Stimulated activated CD8-positive, alpha-beta memory T cell treated with anti-CD3 and anti-CD28 coated beads, Interleukin-4, amount 100 ng/mL, for 1 hour (primary cell): ENCODE measurements at places on chromosomes 7 and 10.

- DNase-seq: no peak
Measured at GRCh38 chr7:16960337-16960965, 78.7 kb upstream of the AGR3 start.

- no peak for DNase-seq
Measured at GRCh38 chr7:144759653-144760052, 76.2 kb downstream of the TPK1 start.

DNA sequence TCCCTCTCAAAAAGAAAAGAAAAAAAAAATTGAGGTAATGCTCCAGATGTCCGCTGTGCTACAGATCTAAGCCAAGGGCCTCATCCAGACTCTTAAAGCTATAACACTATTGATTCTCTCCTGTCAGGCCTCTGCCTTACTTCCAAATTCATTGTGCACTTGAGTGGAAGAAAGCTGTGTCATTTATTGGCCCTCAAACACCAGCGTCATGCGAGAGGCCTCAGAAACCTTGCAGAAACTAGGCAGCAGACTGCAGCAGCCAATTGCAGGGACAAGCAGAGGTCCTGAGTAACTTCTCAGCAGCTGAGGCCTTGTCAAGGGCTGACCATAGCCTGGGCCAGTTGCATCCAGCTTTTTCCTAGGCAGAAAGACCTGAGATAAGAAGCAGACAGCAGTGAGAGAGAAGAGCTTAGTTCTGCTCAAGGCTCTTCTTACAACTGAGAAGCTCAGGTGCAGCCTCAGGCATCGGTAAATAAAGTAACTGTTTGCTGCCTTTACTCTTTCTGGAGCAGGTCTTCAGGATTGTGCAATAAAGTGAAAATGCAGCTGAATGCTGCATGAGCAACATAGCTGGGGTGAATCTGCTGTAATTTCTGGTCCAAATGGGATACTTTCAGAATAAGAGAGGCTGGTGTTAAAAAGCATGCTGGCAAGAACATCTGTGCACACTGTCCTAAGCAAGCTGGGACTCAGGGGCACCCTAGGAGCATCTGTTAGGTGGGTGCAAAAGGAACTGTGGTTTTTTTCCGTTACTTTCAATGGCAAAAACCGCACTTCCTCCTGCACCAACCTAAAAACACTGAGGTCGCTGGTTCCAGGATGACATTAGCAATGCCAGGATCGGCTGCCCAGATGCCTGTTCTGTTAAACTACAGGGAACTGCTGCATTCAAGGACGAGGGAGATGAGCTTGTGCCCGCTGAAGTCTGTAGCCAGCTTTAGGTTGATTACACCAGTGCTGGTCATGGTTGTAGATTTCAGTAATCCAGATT lies 181.8 kb upstream of the PFKP start:
- DNase-seq: no peak

- DNase-seq: no peak
Measured at GRCh38 chr7:18684916-18685315, 189.4 kb downstream of the HDAC9 start.

DNA sequence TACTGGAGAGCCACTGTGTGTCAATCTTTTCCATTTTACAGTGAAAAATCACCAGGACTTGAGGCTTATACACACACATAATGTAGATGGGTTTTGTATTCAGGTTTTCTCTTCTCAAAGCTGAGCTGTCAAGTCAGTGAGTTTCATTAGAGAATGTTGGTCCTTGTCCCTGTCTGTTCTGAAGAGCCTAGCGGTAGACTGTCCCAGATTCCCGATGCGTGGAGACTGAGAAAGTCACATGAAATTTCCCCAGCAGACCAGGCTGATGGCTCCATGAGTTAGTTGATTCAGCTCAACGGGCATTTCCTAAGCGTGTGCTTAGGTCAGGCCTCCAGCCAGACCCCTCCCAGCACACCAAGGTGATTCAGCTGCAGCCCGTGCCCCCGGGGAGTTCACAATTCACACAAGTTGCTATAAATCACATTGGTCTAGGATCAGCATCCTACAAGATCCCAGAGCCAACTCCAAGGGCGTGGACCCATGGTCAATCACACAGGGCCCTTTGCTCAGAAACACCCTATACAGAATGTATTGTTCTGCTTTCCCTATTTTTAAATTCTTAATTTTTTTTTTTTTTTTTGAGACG lies 17.2 kb downstream of the CHST15 start:
- no peak for DNase-seq

- no peak for DNase-seq
Measured at GRCh38 chr10:114195079-114195478, 15.9 kb downstream of the TDRD1 start.

- DNase-seq: no peak
Measured at GRCh38 chr10:62803724-62804355, 680 bp upstream of the ADO start.

DNA sequence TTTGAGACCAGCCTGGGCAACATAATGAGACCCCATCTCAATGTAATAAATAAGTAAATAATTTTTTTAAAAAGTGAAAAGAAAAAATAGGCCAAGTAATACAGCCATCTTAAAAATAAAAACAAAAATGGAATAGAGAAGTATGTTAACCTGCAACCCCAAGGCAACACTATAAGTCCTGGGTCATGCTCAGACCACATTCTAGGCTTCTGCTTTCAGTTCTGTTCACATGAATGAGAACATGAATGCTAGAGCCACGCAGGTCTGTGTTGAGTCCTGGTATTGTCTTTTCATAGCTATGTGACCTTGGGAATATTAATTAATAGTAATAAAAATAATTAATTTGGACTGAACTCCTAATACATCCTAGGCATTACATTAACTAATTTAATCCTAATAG lies 284.0 kb downstream of the AUTS2 start:
- DNase-seq: no peak

DNA sequence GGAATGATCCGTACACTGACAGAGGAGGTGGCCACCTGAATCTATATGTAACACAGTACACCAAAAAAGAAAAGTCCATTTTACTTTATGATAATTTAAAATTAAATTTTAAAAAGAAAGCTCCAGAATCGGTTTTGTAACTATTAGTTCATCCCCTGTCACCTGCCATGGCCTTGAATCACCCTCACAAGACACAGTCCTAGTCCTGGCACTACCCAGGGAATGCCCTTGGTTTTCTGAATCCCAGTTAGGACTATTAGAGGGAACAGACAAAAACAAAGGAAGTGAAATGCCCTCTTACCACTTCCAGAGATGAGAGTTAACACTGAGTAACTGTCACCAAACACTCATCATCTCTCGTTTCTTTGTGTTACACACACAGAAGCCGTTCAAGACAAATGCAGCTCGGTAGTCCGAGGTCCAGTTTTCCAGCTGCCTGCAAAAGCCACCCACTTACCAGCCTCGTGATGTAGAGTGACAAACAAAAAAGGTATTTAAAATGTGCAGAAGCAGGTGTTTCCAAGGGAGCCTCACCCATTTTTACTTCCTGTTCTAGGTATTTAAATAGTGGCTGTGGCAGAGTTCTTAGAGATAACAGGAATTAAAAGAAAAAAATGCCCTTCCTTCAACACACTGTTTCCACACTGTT lies 6.1 kb downstream of the PTPRN2 start:
- DNase-seq: no peak

DNA sequence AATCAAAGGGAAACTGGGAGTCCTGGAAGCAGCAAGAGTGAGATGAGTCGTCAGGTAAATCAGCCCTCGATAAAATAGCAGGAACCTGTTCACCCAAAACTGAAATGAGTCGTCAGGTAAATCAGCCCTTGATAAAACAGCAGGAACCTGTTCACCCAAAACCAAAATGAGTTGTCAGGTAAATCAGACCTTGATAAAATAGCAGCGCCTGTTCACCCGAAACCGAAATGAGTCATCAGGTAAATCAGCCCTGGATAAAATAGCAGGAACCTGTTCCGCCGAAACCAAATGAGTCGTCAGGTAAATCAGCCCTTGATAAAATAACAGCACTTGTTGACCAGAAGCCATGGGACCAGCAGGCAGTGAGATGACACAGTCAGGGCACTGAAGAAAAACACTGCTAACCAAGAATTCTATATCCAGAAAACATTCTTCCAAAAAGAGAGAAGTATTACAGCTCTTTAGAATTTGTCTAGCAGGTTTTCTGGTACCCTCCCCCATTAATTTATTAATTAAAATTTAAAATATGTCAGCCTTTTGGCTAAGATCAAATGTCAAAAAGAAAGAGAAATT lies 3.4 kb upstream of the CYP2E1 start:
- DNase-seq: no peak

DNA sequence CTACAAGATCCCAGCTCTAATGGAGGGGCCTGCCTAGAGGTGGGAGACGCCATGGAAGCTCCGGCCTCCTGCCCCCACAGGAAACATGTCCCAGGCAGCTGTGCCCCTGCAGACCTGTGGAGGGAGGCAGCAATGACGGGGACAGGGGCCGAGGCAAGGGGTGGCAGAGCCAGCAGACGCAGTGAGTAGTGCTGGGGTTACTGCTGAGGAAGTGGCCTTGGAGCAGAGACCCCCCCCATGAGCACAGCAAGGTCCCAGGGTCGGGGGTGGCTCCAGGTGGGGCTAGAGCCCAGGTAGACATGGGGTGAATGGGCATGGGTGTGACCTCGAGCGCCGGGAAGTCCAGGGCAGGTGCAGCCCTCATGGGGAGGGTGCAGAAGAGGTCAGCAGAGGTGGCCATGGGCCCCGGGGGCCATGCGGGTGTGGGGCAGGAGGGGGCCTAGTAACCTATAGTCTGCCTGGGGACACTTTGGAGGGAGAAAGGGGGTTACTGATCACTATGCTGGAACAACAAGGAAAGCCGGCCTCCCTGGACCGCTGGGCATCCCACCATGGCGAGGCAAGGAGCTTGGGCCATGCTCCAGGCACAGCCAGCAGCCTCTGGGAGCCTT lies 45.5 kb downstream of the JAKMIP3 start:
- no peak for DNase-seq

- DNase-seq: no peak
Measured at GRCh38 chr10:26555719-26556368, 117.7 kb downstream of the APBB1IP start.

- DNase-seq: no peak
Measured at GRCh38 chr10:20157314-20157713, 341.1 kb downstream of the PLXDC2 start.

DNA sequence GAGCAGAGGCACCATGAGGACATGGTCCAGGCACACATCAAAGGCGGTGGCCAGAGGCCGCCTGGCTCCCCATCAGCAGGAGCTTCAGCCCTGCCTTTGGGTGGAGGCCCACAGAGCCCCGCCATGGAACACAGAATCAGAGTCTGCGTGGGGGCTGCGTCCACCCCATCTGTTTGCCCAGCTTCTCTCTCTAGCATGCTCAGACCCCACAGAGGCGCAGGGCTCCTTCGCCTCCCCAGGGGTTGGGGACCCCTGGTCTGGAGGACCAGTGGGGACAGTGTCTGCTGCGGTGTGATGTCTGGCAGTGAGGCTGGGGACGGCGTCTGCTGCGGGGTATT lies 321.9 kb downstream of the PTPRN2 start:
- no peak for DNase-seq

DNA sequence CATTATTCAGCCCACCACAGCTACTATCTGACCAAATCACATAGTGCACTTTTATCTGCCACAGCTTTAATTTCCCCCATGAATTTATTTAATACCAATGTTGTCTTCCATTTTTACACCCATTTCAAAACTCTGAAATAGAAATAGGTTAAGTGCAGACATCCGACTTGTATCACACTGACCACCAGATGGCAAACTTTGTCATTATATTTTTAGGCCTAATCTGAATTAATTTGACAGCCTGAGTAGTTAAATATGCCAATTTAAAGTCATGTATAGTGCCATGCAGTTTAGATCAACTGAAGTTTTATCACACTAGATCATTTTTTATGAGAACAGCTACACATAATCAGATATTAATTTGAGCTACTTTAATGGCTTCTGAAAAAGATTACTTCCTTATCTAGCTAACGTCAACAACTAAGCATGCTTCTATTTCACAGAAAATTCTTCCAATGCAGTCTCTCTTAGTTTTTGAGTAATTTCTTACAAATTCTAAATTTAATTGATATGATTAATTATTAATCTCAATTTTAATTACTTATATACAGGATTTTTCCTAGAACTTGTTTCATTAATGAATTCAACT lies 566.4 kb downstream of the GFRA1 start:
- DNase-seq: no peak

DNA sequence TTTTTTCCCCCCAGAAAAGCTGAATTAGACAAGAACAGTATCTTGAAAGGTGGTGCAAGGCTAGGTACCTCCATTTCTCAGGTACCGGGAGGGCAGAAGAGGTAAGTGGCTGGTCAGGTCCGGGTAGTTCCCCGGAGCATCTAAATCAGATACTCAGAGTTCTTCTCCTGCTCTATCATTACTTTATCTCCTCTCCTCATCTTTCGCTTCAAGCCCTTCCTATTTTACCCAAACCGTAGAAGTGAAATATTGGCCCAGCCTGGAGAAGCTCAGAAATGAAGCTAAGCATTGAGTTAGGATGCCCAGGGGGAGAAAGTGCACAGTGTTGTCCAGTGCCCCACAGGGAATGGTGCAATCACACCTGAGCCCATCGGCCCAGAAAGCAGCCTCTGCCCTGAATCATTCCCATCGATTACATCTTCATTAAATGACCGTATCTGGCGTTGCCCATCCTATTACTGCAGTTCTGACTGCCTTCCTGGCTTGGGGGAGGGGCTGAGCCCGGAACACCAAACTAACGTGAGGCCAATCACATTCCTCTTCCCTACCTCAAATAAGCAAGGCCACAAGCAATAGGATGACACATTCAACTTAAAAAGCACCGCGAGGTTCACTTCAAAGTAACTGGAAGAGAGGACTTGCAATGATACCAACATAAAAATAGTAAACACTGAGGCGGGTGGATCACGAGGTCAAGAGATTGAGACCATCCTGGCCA lies 116.5 kb downstream of the PRPF18 start:
- no peak for DNase-seq

GRCh38 chr7:87852306-87852705 lies 23.9 kb downstream of the SLC25A40 start:
- no peak for DNase-seq

DNA sequence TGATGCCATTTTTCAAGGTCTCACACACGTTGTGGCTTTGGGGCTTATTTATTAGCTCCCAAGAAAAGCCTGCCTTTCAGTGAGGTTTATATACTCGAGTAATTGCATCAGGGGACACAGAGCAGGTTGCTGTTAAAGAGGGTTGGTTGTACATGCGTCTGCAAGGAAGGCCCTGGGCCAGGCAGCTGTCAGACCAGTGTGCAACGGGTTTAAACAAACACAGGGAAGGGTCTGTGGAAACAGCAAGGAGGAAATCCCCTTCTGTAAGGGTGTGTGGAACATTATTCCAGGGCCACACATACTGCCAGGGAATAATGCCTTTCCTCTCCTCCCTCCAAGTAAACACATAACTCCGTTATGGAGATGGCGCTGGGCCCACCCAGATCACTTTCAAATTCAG lies 1.7 kb upstream of the CHST15 start:
- no peak for DNase-seq

DNA sequence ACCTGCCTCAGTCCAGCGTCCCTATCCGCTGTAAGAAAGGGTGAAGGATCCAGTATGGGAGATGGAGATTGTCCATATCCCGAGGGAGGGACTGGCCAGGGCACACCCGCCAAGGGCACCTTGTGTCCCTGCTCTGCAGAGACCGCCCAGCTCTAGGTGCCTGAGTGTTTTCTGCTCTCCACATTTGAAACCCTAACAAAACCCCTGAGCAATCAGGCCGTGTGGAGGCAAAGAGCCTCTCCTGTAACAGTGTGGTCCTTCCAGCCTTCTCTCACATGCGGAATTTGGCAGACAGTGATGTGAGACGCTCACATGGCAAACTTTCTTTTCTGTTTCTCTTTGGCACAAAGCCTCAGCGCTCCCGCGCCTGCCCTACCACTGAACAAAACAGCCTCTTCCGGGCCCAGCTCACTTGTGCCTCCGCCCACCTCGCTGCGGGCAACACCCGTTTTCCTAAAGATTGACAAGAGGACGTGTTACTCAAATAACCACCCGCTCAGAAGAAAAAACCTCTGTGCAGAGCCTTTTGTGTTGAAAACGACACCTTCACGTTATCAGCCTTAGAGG lies 514.8 kb downstream of the DNAJB6 start:
- peak; percentile 23 for DNase-seq
